ENCODE measurements at places on chromosomes 1 and 21.

- no peak for DNase-seq
Observed at GRCh38 chr1:178593515-178593914, 80.6 kb downstream of the TEX35 start.

DNA sequence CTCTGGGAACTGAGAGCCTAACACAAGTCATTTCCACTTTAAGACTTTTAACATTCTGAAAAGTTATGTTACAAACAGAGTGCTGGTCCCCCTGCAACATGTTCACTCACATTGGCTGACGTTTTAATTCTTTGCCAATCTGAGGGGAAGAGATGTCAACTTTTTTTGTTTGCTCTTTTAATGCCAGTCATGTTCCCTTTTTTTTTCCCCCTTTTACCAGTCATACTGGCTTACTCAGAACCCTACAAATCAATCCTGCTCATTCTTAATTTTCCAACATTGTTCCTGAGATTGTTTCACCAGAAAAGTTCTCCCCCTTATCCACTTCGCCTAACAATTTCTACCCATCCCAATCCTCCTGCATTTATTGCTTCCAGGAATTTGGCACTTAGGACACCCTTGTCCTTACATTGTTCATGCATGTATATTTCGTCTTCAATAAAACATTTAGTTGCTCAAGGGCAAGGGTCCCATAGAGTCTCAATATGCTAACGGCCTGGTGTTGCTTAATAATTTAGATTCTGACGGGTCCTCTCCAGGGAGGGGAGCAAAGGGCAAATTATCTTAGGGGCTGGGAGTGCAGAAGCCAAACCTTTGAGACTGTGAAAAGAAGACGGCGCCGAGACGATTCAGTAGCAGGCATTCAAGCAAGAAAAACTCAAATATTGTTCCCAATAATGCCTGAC is 624 bp upstream of the CR1L start:
- no peak for DNase-seq

GRCh38 chr21:39180429-39181019 is 2.7 kb downstream of the PSMG1 start:
- no peak for DNase-seq

DNA sequence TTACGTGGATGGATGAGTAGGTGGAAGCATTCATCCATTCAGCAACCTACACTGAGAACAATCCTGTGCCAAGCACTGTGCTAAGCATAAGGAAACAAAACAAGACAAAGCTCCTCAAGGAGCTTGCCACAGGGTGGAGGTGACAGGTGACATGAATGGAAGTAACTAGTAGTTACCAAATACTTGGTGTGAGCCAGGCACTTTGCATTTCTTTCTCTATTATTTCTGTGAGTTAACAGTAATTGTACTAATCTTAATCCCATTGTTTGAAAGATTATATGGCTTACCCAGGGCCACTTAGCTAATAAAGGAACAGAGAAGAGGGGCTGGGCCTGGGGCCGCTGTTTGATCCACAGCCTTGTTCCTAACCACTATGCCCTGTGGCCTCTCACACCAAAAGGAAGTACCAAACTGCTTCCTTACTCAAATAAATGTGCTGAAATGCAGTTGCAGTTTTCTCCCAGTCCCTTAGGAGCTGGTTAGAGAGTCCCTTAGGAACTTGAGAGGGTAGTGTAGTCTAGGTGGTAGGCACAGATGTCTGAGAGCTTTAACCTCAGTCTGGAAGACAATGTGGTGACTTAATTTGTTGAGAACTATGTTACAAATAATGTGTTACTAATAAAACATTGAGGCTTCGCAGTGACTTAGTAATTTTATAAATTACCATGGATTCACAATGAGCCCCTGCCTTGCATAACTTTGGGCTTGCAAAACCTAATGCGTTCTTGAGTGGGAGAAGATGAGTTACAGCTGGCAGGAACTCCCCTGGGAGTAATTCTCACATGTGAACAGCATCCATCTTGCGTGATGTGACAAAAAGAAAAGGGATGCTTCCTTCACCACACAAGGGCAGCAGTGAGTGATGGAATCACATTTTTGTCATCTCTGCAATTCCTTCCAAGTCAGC is 69.8 kb downstream of the MPZL1 start:
- DNase-seq: no peak

DNA sequence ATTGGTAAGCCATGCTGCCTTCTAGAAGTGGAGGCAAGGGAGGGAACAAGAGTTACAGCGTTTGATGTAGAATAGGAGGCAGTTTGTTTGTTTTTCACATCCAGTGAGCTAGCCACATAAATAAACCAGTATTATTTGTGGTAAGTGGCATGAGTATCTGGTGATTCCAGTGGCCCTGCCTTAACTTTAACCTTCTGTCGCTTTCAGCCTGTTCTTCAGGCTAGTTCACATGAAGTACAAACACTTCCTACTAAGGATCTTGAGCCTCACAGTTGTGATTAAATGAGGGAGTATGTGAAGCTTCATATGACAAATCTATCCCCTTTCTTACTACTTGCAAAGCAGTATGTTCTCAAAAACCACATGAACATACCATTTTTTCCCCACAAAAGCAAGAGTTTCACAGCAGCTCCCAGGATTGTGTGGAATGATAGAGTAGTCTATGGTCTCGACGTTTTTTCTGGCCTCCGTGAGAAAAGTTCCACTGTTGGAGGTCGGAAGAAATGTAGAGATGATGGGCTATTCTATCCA is 59.5 kb downstream of the PHACTR4 start:
- no peak for DNase-seq

GRCh38 chr21:27424601-27425000 is 457.7 kb upstream of the ADAMTS5 start:
- DNase-seq: no peak

GRCh38 chr1:202698276-202698675 is 12.0 kb downstream of the SYT2 start:
- DNase-seq: no peak

- DNase-seq: no peak
Observed at GRCh38 chr1:55034476-55035133, 4.7 kb upstream of the PCSK9 start.

DNA sequence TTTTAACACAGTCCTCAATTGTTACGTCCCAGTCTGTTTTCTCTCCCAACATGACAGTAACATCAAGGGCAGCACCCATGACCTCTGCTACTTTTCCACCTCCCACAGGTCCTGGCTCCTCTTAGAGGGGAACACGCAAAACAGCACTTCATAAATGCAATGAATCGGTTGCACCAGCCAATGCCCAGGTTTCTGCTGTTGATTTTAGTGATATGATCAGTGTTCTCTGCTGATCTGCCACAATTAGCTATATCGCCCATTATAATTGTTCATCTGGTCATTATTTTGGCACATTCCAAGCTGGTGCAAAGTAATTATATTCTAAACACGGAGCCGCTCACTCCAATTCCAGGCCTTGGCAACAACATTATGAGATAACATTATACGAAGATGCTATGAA is 184.5 kb downstream of the KCNH1 start:
- DNase-seq: no peak

- no peak for DNase-seq
Observed at GRCh38 chr1:230333590-230334446, 92.3 kb downstream of the PGBD5 start.

- DNase-seq: no peak
Observed at GRCh38 chr21:42993051-42993712, 18.8 kb downstream of the PKNOX1 start.

- DNase-seq: no peak
Observed at GRCh38 chr1:180917306-180918065, 4.8 kb downstream of the KIAA1614 start.

DNA sequence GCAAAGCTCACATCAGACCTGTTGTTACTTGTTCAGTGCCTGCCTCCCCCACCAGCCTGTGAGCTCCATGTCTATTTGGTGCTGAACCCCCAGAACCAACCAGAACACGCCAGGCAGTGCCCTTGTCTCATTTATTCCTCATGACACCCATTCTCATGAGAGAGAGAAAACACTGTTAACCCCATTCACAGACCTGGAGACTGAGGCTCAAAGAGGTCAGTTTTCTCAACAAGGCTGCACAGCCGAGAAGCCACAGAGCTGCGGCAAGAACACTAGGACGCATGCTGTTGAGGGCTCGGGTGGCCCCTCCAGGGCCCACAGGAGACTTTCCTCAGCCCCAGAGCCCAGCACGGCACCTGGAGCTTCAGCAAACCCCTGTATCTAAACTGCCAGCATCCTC is 13.1 kb downstream of the KCNN3 start:
- no peak for DNase-seq

DNA sequence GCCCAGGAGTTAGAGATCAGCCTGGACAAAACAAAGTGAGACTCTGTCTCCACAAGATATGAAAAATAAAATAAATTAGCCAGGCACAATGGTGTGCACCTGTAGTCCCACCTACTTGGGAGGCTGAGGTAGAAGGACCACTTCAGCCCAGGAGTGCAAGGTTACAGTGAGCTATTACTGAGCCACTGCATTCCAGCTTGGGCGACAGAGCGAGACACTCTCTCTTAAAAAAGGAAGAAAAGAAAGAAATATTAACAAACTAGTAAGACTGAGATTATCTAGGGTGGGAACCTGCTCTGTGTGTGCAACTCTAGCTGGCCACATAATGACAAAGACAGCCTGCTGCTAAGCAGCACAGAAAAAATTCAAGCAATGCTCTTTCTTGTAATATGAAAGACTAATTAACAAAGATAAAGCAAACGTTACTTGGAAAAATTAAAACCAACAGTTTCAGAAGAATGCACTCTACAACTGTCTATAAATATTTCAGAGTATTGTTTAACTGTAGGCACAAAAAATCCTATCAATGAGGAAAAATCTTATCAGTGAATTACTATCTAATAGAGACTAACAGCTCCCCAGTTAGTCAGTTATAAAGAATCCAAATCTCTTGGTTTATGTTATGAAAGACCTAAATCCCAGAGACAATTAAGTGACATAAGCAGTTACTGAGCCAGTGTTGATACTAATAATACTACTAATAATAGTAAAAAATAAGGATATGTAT is 74.5 kb downstream of the ENAH start:
- DNase-seq: no peak

GRCh38 chr1:179318491-179318890 is 24.9 kb downstream of the SOAT1 start:
- DNase-seq: no peak

DNA sequence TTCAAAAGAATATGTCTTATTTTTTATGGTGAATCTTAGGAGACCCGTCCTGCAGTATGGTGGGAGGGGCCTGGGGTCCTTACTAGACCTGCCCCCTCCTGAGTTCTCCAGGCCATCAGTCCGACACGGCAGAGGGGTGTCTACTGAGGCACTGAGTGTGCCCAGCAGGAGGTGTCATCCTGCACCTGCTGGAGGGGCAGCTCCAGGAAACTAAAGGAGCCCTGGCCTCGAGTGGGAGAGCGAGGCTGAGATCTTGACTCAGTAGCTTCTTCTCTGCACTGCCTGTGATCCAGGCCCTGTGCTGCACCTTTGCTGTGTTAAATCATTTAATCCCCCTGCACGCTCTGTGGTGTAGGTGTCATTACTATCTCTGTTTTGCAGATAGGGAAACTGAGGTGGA is 587.7 kb downstream of the PTPRU start:
- DNase-seq: no peak

DNA sequence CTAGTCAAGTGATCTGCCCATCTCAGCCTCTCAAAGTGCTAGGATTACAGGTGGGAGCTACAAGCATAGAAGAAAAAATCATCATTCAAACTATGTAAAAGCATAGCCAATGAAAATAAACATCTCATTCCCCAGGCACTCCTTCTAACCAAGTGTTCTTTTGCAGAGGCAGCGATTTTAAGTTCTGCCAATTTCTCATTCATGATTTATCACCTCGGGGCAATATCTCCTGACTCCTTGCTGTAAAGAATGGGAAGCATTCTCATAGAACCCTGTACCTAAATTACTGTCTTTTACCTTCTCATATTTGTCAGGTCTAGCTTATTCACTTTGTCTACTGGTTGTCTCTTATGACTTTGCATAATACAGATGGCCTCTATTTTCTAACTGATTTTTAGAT is 32.5 kb upstream of the IVNS1ABP start:
- DNase-seq: no peak

GRCh38 chr1:92953491-92953890 is 7.8 kb downstream of the DIPK1A start:
- no peak for DNase-seq

Data from stimulated activated CD4-positive, alpha-beta T cell treated with anti-CD3 and anti-CD28 coated beads, Interleukin-15, amount 100 ng/mL, for 1 hour (primary cell).